ENCODE measurements at places on chromosomes 2 and 18.

GRCh38 chr18:48713309-48713708 is 174.5 kb downstream of the CTIF start:
- DNase-seq, result no peak

DNA sequence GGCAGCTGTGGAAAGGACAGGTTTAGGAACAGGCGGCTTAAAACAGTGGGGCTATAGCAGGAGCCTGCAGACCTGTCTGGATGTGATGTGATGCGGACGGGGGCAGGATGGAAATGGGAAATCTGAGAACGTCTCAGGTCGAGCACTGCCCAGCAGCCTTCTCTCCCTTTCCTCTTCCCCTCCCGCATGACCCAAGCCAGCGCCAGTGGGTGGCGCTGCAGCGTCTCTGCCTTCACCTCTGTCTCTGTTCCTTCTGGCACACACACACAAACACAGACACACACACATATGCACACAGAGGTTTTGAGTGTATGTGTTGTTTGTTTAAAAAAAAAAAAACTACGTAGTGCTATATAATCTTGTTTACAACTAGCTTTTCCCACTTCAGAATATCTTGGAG is 82.0 kb upstream of the SLC66A3 start:
- no peak for DNase-seq

DNA sequence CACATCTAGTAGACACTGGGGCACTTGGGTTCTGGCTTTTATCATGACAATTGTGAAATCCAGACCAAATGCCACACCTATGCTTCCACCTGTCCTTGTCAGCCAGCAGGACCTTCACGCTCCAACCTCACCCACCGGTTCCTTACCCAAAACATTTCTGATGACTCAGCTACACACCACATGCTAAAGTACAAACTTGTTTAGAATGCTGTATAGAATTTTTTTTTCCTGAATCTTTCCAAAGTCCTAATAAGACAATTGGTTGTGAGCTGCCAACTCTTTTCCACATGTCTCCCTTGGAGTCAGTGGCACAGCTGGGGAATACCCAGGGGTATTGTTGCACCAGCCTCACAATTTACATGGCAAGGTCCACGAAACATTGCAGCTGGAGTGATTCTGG is 75.5 kb upstream of the LPIN2 start:
- DNase-seq, result no peak

- no peak for DNase-seq
Measured at GRCh38 chr2:232290668-232291067, 87.9 kb upstream of the ALPP start.

DNA sequence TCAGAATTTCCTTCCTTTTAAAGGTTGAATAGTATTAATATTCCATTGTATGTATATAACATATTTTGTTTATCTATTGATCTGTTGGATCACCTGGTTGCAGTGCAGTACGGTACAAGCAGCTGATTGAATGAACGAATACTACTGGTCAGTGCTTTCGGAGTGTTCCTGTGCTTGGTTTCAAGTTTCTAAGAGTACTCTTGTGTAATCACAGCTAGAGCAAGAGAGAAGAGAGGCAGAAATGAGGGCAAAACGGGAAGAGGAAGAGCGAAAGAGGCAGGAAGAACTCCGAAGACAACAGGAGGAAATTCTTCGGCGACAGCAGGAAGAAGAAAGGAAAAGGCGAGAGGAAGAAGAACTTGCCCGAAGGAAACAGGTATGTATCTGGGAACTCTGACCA is 40.3 kb upstream of the KCNJ13 start:
- no peak for DNase-seq

GRCh38 chr2:140013545-140014203 is 1233.5 kb upstream of the NXPH2 start:
- DNase-seq, result no peak

DNA sequence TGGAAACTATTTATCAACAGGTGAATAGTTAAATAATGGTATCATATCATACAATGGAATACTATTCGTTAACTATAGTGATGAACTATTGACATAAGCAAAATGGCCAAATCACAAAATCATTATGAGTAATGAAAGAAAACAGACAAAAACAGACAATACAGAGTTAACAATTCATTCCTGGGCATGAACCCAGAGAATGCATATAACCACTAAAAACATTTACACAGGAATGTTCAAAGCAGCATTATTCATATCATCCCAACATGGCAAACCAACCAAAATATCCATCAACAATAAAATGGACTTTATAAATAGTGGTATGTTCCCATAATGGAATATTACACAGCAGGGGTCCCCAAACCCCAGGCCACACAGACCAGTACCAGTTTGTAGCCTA is 131.2 kb upstream of the CYP1B1 start:
- DNase-seq, result no peak

DNA sequence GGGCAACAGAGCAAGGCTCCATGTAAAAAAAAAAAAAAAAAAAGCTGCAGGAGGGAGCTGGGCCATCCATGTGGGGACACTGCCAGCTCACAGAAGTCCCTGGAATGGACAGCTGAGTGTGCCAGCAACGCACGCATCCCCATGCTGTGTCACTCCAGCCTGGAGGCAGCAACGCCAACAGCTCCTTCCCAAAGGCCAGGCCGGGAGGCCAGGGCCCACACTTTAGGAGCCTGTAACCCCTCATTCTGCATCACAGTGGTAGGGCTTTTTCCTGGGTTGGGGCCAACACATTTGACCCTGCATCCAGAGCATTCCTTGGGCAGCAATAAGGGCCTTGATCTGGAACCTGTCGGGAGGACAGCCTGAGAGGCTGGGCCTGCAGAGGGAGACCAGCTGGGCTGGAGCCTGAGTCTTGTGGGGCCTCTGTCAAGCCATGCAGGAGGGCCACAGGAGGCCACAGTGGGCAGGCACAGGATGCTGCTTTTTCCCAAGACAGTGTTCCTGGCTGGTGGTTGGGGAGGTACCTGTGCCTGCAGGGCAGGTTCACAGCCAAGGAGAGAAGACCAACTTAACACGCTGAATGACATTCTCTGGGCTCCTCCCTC is 16.8 kb upstream of the KCNK3 start:
- DNase-seq, result no peak

DNA sequence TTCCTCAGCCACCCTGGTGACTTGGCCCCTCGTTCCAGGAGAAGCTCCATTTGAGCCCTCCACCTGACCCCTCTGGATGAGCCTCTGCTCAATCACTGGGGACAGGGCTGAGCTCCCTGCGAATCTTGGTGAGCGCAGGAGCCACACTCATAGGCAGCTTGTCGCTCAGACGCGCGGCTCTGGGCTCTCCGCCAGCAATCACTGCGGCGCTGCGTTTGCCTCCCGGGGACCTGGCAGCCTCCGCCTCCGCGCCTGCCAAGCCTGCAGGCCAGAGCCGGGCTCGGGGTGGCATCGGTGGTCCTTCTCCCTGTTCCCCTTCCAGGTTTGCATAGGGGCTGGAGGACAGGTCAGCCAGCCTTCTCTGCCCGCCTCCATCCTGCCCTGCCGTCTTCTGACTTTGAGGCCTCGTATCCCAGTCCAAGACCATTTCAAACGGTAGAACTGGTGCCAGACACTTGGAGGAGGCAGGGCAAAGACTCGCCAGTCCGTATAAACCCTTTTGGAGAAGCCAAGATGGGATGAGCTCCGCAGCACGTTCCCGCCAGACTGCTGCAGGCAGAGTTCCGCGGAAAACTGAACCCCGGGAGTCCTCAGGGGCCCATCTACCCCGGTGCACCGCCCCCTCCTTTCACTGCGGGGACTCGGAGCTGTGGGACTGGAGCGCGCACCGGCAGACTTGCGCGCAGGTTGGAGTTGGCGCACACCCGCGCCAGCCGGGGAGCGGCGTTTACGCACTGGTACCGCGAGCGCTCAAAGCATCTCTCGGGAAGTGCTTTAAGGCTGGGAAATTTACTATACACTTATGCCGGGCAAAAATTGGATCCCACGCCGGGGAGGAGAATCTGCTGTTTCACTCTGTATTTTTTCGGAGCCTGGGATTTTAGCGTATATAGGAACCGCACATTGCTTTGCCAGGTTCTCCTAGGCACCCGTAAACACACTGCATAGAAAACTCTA is 1.1 kb upstream of the TACR1 start:
- no peak for DNase-seq

DNA sequence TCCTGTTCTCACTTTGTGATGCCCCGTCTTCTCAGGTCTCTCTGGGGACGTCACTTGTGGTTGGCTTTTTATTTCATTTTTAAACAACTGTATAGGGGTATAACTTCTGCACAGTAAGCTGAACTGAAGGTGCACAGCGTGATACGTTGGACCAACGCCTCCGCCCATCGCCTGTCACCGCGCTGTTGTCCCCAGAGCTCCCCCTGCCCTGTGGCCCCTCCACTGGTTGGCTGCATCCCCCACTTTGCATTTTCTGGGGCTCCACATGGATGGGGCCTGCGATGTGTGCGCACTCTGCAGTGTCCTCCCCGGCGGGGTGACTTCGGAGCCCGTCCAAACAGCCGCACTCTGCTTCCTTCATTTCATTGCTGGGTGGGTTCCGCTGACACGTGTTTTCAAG is 14.3 kb downstream of the GPR35 start:
- no peak for DNase-seq

GRCh38 chr2:218997731-218998130 is 4.5 kb upstream of the CRYBA2 start:
- DNase-seq, result no peak

- DNase-seq, result peak; percentile 66
Measured at GRCh38 chr2:96528006-96528699, 8.4 kb upstream of the ARID5A start.

All from stimulated activated CD4-positive, alpha-beta T cell treated with anti-CD3 and anti-CD28 coated beads, Interleukin-15, amount 100 ng/mL, for 1 hour (primary cell).